ENCODE measurements at places on chromosomes 6 and 20.

GRCh38 chr20:33281550-33282146 lies 1.4 kb upstream of the BPIFB1 start:
- no peak for DNase-seq

DNA sequence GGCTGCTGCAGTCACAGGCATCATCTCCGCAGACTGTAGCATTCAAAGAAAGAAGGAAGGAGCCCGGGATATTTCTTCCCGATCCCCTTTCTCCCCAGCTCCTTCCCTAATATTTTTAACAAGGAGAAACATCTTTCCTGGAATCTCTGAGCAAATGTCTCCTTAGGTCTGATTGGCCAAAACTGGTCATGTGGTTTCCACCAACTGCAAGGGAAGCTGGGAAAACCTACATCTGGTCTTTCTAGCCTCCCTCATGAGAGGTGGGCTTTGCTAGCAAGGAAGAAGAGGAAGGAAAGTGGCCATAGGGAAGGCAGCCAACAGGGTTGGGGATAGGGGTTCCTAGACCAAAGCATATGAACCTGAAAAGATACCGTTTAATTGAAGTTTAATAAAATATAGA lies 35.1 kb downstream of the PDRG1 start:
- DNase-seq = no peak

DNA sequence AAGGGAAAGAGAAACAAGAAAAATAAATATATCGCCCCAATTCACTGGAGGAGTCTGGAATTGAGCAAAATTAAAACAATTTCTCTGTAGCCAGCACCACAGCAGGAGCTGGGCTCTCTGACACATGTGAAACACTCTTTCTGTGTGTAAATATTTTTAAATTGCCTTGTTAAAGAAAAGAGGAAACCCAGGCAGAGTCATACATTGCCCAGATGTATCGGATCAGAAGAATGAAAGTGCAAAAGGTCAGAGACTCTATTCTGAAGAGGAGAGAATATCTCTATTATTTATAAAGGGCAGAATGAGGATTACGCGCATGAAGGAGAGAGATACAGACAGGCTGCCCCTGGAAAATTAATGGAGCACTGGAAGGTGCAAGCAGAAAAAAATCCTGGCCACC lies 127.0 kb upstream of the MAN1A1 start:
- no peak for DNase-seq

GRCh38 chr6:84161190-84161589 lies 66.3 kb downstream of the CEP162 start:
- no peak for DNase-seq

DNA sequence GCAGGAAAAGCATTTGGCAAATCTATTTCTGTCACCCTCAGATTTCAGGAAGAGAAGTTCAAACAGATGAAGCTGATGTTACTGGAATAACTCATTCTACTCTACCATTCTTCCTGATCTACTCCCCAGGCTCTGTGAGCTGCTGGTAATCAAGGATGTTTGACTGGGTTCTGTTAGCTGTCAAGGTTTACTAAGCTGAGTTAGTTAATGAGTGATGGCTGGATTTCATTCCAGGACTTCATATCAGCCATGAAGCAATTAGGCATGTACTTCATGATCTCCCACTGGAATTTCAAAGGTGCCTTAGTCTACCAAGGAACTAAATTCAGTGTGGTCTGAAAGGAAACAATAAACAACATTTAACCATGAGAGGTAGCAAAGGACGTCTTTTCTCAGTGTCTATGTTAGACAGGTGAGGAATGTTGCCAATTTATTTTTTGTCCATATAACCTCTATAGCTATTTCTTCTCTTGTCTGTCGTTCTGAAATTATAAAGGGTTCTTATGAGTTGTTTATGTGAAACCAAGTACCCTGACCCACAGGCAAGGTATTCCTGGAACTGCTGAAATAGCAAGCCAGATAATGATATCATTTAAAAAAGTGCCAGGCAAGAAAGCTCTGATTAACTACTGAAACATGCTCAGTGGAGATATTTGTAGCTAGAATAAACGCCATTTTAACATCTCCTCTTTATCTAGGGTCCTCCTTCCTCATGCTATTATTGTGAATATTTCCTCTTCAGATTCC lies 112.9 kb downstream of the BACH2 start:
- no peak for DNase-seq

GRCh38 chr6:111113336-111114086 lies 26.2 kb downstream of the SLC16A10 start:
- DNase-seq = peak; percentile 11

DNA sequence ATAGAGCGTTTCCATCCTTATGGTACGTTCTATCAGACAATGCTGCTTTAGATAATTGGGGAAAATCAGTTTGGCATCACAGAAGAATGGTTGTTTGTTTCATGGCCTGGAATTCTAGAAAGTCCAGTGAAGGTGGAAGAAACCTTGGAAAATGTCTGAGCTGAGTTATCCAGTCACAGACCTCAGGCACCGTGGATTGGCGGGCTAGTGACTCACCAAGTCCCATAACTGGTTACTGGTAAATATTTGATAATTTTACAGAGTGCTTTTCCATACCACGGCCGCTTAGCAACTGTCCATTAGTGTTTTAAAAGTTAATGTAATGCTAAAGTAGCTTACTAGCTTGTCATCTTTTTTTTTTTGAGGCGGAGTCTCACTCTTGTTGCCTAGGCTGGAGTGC lies 99.4 kb downstream of the SLC35B3 start:
- no peak for DNase-seq
